ENCODE measurements at places on chromosomes 5 and 9. TPM values are rescaled to one million over a fixed set of nuclear protein-coding genes. Genes with fewer than 3 reads are reported as not detected.

FAM81B gene
- total RNA-seq: not detected

S1PR3 gene
- total RNA-seq: 0.87 TPM

RPL37 gene
- 837 TPM for total RNA-seq

BTNL3 gene
- total RNA-seq: 62.2 TPM

HCN1 gene
- 0.35 TPM for total RNA-seq

PTGER4 gene
- total RNA-seq: 38.5 TPM

DNA sequence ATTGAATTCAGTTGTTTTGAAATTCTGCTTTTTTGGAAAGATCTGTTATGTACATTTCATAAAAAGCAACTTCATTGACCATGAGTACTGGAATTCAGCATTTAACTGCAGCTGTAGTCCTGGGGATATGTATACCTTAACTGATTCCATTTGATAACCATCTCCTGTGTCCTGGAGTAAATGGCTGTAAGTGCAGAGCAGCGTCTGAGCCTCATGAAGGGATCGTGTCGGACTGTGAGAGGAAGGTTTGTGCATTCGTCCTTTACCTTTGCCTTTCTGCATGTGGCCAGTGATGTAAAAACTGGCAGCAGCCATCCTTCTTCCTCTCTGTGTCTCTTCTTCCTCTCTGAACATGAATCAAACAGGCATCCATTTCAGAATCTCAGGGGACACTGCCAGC, 287.2 kb downstream of the FANCC start:
- DNase-seq: no peak

- DNase-seq: no peak
These were observed 60.9 kb upstream of the UBAC1 start for GRCh38 chr9:136021872-136022681.

GRCh38 chr5:27845248-27845647, 806.9 kb upstream of the CDH9 start:
- DNase-seq: no peak

DNA sequence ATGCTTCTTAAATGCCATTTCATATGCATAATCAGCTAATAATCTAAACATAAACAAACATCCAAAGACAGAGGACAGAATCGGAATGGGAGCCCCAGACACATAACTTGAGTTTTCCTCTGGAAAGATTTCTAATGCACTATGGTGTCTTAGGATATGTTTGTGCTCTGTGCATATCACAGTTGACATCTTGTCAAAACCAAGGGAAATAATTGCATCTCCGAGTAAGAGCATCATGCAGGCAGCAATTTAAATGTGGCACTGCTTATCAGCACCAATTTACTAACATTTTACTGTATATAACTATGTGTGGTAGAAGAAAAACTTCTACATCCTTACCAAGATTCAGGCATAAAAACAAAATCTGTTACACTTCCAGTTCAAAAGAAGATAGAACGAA, 217.9 kb downstream of the GLIS3 start:
- no peak for DNase-seq

- no peak for DNase-seq
These were observed 460.5 kb downstream of the MAN2A1 start for GRCh38 chr5:110150199-110150598.

GRCh38 chr9:127305838-127306226, 41.3 kb downstream of the GARNL3 start:
- no peak for DNase-seq

GRCh38 chr9:134059661-134060395, 8.0 kb downstream of the BRD3 start:
- DNase-seq: no peak

GRCh38 chr9:89077519-89077918, 86.3 kb downstream of the S1PR3 start:
- DNase-seq: no peak

GRCh38 chr5:126544087-126544740, 50.8 kb downstream of the ALDH7A1 start:
- DNase-seq: no peak

GRCh38 chr5:154384480-154385235, 61.1 kb upstream of the SAP30L start:
- no peak for DNase-seq

DNA sequence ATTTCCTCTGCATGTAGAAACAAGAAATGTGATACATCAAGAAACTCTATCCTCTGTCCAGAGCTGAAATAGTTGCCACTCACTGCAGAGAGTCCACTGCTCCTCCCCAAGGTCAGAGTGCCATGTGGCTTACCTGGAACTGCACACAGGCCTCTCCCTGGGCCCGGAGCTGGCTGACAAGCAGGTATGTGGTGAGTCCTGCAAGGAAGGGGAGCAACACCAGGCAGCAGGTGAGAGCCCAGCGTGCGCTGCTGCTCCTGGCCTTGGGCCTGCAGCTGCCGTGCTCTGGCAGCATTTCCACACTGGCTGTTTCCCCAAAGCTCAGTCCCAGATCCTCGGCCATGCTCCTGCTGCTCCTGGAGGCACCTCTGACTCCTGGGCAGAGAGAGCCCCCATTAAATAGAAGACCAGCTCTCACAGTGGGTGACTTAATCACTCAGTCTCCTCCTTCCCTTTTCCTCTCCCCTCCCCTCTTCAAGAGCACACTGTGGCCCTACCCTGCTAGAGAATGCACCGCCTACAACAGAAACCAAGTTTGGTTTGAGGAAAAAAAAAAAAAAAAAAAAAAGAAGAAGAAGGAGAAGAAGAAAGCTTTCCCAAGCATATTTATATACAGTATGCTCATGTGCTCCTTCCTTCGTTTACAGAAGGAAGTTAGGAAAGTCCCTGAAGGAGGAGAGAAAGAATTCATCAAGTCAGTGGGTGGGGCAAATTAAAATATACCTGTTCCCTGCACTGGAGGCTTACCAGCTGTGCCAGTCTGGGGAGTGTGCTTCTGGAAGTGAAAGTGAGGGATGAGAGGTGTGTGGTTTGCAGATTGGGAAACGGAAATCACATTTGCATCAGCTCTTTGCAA, at the start of gene TNFSF15:
Gene TNFSF15, minus strand, starts transcription at position 370 of the 856 bp plus-strand sequence. Its CDS starts 27 bp downstream, at position 343.
- peak; percentile 65 for DNase-seq

GRCh38 chr5:159978358-159978757, 30.6 kb upstream of the TTC1 start:
- no peak for DNase-seq

GRCh38 chr9:106287091-106287631, 575.8 kb upstream of the ZNF462 start:
- no peak for DNase-seq

DNA sequence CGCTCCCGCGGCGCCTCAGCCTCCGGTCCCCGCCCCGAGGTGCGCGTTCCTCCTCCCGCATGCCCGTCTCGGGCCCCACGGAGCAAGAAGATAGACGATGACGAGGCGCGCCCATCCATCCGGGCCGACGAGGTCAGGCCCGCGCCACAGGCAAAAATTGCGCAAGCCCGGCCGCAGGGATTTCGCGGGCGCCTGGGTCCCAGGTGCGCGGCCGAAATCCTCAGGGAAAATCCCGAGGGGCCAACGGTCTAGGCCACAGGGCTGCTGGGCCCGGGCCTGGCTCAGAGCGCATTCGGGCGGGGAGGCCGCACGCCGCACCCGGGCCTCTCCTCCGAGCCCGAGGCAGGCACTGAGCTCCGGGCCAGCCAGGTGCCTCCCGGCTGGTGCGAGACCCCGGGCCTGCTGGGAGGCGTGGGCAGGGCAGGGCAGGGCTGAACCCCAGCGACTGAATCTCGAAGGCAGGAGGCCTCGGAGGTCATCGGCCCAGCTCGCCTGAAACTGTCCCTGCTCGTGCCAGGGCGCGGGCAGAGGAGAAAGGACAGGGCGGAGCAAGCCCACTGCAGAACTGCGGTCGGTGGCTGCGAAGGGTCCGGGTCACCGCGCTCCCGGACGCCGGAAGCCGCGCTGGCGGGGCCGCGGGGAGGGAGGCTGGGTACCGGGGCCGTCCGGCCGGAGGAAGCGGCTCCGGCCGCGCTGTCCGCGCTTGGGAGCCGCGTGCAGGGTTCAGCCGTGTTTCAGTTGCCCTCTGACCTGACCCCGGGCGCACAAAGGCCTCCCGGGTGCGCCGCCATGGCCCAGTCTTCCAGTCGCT, 66.8 kb downstream of the FOXD1 start:
- peak; percentile 29 for DNase-seq

- DNase-seq: no peak
These were observed 5.9 kb downstream of the ATPSCKMT start for GRCh38 chr5:10243660-10244240.

DNA sequence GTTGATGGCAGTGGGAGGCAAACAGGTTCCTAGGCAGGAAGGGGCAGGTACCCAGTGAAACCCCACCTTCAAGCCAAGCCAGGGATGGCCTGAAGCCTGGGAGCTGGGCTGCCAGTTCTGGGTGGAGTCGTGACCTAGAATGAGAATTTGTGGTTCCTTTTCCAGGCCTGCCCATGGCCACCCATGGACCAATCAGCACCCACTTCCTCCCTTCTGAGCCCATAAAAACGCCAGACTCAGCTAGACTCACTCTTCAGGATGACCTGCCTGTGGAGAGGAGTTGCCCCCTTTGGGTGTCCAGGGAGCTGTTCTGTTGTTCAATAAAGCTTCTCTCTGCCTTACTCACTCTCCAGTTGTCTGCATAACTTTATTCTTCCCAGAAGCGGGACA, 144.0 kb upstream of the MRPS30 start:
- no peak for DNase-seq

DNA sequence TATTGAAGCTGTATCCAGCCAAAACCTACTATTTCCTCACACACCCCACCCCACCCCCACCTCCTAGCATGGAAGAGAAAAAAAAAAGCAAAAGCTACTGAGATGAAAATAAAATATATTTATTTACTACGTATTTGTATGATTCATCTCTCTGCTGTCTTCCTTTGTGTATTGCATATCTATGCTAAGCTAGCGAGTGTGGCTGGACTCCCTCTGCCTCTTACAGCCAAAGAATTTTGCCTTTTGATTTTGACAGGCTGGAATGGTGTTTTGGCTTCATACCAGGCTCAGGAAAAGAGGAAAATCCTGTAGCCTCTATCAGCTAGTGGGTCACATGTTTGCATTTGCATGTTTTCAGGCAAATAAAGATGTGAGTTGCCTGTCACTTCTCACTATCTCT, 2.2 kb downstream of the ABLIM3 start:
- DNase-seq: no peak

DNA sequence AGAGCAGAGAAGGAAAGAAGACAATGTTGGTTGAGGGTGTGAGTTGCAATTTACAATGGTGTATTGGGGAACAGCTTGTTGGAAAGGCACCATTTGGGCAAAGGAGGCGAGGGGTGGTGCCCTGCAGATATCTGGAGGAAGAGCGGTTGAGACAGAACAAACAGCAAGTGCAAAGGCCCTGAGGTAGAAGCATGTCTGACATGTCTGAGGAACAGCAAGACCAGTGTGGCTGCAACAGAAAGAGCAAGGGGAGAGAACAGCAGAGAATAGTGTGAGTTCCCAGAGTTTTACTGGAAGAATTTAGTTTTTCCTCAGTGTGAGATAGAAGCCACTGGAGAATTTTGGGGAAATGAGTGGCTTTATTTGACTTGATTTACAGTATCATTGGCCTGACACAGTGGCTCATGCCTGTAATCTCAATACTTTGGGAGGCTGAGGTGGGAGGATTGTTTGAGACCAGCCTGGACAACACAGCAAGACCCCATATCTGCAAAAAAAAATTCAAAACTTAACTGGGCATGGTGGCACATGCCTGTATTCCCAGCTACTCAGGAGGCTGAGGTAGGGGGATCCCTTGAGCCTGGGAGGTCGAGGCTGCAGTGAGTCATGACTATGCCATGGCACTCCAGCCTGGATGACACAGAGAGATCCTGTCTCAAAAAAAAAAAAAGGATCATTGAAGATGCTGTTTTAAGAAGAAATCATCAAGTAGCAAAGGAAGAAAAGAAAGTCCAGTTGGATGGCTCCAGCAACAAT, 13.6 kb downstream of the CMBL start:
- no peak for DNase-seq

- DNase-seq: no peak
These were observed 39.9 kb downstream of the MOCS2 start for GRCh38 chr5:53069626-53070025.

DNA sequence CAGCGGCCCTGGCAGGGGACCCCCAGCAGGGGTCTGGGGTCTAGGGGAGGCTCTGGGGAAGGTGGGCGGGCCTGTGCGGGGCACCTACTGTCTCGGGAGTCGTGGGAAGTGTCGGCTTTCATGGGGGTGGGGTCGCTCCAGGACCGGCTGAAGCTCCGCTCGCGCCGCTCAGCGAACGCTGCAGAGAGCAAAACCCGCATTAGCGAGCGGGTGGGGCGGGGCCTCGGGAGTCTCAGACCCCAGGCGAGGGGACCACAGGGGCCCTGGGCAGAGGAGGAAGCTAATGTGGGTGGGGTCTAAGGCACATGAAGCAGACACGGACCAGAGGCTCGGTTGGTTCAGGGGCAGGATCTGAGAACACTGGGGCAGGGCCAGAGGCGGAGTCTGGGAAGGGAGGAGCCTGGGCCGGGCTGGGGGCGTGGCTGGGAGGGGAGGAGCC, 5.5 kb downstream of the NSMF start:
- DNase-seq: peak; percentile 86

DNA sequence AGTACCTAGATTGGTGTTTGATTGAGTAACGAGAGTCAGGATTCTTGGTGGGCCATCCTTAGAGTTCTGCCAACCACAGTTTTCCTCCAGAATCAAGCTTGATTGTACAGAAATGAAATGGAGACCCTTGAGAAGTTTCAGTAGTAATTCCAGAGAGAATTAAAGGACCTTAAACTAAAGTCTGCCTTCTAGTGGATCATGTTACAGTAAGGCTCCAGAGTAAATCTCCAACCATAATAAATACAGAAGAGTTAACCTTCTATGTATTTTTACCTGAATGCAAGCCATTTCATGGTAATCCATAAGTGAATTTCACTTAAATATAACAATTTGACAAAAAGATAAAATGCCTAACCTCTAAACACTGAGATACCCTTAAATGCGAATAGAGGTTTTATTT, 53.0 kb upstream of the CNTLN start:
- DNase-seq: no peak

GRCh38 chr9:5478206-5478605, 27.9 kb downstream of the CD274 start:
- no peak for DNase-seq

DNA sequence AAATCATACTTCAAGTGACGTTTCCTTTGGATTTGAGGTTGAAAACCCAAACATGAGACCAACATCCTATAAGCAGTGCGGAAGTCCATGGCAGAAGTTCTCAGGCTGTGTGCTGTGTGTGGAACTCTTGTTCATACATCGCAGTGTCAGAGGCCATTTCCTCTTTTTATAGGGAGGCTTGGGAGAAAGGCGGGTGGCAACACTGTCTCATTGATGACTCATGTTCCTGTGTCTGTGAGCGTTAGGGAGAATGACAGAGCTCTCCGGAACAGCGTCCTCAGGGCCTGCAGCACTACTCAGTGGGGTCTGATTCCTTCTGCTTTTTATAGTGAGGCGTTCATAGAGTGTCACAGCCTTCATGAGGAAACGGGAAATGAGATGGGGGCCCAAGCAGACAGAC, 98.8 kb upstream of the BASP1 start:
- peak; percentile 54 for DNase-seq

DNA sequence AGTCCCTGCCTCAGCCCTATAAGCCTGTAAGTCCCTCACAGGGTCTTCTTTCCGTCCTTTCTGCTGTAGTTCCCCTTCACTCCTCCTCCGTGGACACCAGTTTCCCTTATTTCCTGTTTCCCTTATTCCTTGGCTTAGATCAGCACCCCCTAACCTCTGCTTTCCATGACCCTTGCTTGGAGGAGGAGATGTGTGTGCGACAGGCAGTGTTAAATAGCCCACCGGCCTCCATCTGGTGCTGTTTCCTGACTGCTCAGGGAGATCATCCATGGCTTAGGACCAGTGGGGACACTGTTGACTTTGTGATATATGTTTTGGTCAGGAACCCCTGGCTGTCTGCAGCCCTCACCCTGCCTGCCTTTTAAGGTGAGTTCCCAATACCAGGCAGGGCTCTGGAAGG, 34.1 kb upstream of the PSD2 start:
- no peak for DNase-seq

Data from mucosa of descending colon (tissue), 3 donors.